Left ventricle myocardium superior (tissue), 1 donor: ENCODE measurements at places on chromosomes 16 and 17.

DNA sequence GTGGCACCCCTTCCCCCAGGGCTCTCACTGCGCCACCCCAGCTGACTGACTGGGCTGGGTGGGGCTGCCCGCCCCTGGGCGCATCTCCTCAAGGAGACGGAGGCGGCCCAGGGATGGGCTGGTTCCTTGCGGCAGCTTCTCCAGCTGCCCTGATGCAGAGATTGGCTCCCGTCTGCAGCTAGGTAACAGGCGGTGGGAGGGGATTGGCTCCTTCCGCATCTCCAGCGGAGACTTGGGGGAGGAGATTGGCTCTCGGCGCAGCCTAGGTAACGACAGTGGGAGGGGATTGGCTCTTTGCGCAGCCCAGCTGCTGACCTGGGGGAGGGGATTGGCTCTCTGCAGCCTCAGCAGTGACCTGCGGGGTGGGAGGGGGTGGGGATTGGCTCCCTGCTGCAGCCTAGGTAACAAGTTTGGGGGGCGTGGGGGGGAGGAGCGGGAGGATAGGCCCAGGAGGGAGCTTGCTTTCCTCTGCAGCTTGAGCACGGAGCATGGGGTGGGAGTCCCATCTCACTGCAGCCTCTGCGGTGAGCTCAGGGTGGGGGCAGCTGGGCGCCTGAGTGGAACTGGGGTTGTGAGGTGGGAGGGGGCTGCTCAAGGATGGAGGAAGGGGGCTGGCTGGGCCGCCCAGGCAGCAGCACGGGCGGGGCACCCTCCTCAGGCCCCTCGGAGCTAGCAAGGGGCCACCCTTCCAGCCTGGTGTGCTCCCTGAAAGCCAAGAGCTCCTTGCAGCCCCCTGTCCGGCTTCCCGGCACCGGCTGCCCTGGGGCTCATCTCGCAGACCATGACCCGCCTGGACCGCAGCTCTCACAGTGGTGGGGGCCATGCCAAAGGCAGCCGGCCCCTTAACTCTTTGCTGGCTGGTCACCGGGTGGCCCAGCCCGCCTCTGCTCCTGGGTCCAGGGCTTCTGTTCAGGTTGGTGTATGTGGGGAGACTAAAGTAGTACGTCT lies 6.4 kb downstream of the NFE2L1 start:
- peak; percentile 85 for DNase-seq

DNA sequence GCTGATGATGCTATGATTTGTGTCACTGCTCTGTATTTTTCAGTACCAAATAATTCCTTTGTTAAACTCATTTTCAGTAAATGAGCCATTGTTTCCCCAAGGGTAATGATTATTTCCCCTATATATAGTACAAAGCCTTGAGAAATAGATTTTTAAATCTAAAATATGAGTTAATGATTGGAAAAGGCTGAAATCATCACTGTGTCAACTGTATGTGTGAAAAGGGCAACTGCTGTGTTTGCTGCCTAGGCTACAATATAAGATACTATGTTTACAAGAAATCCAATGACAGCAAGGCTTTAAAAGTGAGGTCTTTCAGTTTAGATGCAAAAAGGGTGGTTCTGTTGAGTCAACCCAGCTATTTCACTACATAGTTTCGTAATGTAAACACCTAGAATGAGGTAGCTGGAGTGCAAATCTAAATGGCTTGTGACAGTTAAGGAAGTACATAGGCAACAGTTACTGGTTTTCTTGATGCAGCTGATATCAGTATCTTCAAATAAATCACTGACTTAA lies 15.3 kb downstream of the NLK start:
- no peak for DNase-seq

DNA sequence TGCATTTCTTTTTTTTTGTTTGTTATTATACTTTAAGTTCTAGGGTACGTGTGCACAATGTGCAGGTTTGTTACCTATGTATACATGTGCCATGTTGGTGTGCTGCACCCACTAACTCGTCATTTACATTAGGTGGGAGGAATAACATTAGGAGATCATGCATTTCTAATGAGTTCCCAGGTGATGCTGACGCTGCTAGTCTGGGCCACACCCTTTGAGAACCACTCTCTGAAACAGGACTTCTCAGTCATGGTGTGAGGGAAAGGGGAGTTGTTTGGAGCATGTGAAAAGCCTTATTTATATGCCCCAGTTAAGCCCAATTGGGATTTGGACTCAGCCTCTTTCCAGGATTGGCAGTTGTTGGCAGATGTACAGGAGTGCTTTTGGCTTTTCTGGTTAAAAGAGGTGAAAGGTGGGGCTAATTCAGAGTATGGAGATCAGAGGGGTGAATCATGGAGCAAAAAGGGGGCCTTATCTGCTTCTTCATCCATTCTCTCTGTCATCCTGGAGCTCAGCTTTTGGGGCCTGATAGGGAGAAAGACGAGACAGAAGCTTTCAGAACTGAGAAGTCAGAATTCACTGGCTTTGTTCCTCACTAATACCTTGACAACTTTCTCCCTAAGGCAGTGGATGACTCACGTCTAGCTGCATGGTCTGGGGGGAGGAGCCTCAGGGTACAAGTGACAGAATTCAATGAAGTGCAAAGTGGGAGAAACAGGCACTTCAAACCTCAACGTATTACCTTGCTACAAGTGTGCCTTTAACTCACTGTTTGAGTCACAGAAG lies 180.0 kb upstream of the CACNG3 start:
- no peak for DNase-seq

GRCh38 chr16:58034774-58035173 lies 9.2 kb downstream of the MMP15 start:
- DNase-seq = peak; percentile 55

GRCh38 chr16:1435921-1436697 lies 5.2 kb downstream of the PERCC1 start:
- no peak for DNase-seq

DNA sequence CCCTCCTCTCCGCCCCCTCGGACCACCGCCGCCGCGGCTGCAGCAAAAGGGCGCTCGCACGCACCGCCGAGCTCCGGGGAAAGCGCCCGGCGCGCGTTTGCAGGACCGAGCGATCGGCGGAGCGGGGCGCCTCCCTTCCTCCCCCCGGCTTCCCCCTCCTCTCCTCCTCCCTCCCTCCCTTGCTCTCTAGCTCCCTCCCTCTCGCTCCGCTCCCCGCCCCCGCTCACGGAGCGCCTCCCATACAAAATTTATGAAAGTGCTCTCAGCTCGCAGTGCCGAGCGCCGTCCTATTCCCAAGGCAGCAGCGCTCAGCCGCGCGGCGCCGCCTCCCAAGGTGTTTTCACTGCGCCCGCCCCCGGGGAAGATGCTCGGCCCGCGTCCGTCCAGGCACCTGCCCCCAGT lies at the start of gene RTN4RL1:
TSS of gene RTN4RL1 (minus strand) at position 115 of the 402 bp plus-strand sequence. CDS start 469 bp downstream, outside the sequence.
- DNase-seq = peak; percentile 83

- DNase-seq = no peak
Measured at GRCh38 chr17:59547131-59547915, 18.1 kb upstream of the DHX40 start.

DNA sequence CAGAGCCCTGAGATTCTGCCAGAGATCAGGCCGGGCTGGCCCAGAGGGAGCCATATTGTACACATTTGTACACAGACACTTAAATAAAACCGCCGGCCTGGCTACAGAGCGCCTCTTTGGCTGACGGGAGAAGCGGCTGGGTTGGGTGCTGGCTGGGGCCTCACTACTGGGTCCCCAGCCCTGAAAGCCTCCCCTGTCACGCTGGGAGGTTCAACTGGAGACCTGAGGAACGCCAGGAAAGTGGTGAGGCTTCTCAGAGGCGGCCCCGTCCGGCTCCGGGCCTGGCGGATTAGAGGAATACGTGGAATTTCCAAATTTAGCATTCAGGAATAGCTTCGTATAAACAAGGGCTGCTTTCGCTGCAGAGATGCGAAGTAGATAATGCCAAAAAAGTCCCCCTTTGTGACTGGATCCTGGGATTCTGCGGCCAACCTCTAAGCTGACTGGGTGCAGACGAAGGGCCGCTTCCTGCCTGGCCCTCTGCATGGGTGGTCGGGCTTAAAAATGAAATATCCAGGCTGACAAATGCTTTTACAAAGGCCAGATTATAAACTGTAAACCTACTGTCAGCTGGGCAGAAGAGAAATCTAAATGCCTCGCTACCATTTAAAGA lies 252.4 kb downstream of the IRF8 start:
- DNase-seq = no peak

GRCh38 chr16:72401084-72401361 lies 229.1 kb upstream of the PMFBP1 start:
- DNase-seq = no peak

GRCh38 chr17:7673239-7673638 lies 14.1 kb downstream of the TP53 start:
- no peak for DNase-seq

DNA sequence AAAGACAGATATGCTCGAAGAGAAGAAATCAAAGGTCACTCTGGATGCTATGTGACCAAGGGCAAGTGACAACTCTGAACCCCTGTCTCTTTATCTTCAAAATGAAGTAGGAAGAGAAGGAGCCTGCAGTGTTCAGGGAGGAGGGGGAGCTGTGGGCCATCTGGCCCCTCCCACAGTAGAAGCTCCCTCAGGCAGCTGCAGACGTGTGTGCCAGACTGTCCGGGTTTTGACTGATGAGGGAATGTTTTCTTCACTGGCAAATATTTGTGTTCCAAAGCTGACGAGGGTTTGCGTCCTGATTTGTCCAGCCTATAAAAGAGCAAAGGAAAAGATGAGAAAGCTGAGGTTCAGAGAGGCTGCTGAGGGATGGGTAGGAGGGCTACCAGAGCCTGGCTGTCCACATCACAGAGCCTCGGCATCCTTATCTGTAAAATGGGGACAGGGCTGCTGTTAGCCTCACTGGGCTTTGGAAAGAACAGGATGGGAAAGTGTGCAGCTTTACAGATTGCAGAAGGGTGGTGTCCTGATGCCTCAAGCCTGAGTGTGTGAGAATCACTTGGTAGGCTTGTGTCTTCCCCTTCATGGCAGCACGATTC lies 1.8 kb upstream of the GINS2 start:
- DNase-seq = no peak

DNA sequence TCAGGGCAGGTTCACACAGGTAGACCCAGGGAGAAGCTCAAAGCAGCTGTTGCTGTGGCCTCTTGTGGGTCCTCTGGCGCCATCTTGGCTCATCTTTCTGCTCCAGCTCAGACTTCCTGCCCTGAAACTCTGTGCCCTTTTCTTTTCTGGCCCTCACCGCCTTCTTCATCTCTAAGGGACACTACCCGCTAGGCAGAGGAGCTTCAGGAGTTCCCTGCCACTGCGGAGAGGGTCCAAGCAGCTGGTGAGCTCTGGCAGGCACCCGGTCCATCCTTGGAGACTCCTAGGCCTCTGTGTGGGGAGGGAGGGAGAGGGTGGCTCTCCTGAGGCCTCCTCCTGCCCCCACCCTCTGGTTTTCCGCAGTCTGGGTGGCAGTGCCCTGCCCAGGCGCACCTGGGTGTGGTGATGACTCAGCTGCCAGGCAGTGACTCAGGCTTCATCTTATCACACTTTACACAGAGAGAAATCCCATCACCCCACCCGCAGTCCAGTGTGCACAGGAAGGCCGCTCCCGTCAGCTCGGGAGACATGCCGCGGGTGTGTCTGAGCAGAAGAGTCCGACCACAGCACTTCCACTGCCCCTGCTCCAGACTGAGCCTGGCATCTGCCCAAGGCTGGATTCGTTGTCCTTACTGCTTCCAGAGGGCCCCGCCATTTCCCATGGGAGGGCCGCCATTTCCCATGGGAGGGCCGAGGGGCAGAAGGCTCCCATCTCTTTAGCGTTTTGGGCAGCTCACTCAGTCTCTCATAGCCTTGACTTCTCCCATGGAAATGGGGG lies 7.3 kb downstream of the NT5C start:
- peak; percentile 56 for DNase-seq

- DNase-seq = no peak
Measured at GRCh38 chr17:17729620-17730249, 48.5 kb downstream of the RAI1 start.

- DNase-seq = no peak
Measured at GRCh38 chr16:38941-39892, 14.2 kb downstream of the POLR3K start.

DNA sequence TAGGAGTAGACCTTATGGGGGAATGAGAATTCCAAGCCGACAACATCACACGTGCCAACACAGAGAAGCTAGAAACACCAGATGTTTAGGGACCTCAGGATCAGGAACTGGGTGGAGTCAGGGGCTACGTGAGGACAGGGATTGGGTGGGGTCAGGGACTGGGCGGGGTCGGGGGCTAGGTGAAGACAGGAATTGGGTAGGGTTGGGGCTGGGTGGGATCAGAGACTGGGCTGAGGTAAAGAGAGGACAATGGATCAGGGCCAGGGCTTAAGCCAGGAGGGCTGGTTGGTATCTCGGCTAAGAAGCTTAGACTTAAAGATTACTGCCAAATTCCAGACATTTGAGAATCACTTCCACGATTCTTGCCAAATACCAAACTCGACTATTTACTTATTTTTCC lies 11.6 kb downstream of the TEKT5 start:
- peak; percentile 45 for DNase-seq

DNA sequence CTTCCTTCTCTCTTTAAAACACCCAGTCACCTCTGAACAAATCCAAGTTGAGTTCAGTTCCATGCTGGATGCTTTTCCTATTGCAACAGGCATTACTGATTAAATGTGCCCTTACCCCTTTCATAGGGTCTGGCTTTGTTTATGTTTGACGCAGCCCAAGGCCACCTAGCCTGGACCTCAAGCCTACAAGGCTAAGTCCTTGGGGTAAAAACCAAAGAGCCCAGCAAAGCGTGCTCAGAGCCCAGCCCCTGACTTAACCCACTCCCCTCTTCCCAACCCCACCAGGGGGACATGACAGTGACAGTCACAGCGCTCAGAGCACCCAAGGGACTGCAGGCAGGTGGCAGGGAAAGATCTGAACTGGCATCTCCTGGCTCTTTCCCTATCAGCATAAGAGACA lies 200.6 kb downstream of the XYLT1 start:
- no peak for DNase-seq

DNA sequence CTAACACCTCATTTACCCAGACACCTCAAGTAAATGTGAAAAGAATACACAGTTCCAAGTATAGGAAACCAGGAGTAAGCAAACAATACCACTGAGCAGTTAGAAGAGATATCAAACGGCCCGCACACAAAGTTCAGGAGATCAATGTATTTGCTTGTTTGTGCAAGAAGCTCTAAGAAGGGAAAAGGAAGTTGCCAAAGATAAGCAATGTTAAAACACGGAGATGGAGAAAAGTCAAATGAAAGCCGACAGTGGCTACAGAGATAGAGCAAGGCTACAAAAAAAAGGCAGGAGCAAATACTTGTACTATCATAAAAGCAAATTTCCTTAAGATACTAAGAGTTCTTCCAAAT lies 29.5 kb downstream of the PSME3IP1 start:
- no peak for DNase-seq

- DNase-seq = no peak
Measured at GRCh38 chr17:79989106-79989835, 46.4 kb downstream of the TBC1D16 start.

GRCh38 chr17:74387365-74388218 lies 20.3 kb downstream of the GPR142 start:
- DNase-seq = no peak

GRCh38 chr16:50093607-50094539 lies 28.1 kb downstream of the HEATR3 start:
- peak; percentile 50 for DNase-seq

DNA sequence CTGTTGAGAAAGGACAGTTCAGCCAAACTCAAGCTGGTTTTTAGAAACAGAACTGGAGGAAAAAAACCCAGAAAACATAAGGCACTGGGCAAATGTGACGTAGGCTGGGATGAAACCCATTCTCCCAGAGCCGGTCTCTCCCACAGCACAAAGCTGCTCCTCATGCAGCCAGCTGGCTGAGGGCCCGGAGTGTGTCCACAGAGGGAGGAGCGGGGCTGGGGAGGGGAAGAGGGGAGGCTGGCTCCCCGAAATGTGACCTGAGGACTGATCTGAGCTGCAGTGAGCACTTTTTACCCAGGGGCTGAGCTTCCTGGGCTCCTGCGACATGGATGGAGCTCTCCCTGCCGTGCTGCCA lies 20.8 kb downstream of the FOXF1 start:
- peak; percentile 77 for DNase-seq
